ENCODE measurements at places on chromosomes 3 and 15.

DNA sequence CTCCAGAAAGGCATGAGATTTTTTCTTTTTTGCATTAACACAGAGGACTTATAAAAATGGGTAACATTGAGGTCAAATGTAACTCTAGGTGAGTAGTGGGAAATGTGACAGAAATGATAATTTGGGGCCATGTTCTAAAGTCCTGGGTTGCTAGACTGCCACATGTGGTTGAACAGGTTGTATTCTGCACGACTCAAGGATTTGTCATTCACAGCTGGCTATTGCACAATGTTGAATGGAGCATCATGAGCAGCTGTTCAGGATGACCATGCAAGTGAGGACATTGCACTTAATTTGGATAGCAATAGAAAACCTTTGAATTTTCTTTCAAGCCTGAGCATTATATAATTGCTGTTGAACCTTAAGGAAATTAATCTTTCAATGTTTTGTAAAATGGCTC, 396.6 kb downstream of the NAALADL2 start:
- DNase-seq, result peak; percentile 3

GRCh38 chr15:57393061-57393460, 16.8 kb downstream of the CGNL1 start:
- no peak for DNase-seq

DNA sequence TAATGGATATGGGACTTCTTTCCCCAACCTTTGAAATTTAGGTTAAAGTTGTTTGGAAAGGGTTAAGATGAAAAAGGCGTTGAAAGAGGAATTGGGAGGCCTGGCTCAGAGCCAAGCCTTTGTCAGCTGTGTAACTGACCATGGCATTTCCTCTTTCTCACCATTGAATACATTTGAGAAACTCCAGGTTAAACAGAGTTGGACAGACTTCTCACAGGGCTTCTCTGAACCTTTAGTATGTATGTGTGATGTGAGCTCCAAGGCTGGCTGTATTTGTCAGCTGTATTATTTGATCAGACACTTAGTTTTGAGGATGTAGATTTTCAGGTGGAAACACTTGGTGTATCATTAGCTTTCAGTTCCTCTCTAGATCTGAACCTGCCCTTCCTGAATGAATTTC, 136.4 kb upstream of the GOLGA6L4 start:
- DNase-seq, result peak; percentile 33

DNA sequence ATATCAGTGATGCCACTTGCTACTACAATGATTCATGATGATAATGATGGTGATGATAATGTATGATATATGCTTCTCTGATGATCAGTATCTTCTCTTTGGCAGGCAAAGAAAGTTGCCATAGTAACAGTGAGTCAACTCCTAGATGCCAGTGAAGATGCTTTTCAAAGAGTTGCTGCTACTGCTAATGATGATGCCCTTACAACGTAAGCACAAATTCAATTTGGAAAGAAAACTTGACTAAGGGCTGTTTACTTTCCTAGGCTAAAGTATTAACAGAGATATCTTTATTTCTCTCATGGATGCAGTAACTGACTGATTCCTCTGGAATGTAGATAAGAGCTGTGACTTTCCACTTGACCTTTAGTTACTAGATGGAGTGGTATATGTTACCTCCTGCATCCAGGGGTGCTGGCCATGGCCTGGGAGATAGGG, 27.8 kb downstream of the ADGRG7 start:
- peak; percentile 42 for DNase-seq

GRCh38 chr3:29718661-29719065, 437.8 kb downstream of the RBMS3 start:
- no peak for DNase-seq

GRCh38 chr3:39752751-39753150, 56.7 kb upstream of the MYRIP start:
- no peak for DNase-seq

DNA sequence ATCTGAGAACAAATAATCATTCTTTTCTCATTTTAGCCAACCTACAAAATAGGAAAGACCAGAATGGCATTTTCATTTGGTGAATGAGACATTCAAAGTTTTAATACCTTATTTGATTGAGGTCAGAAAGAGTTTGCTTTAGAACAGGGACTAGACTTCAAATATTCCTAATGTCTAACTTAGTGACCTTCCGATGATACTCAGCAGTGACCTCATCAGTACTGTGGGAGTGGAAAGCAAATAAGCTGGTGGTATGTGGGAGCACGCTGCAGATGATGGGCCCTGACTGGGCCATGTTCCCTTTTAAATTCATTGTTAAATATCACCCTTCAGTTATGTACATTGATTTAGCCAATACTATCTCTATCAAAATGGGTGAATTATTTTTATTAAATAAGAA, 223.3 kb downstream of the P3H2 start:
- DNase-seq, result no peak

DNA sequence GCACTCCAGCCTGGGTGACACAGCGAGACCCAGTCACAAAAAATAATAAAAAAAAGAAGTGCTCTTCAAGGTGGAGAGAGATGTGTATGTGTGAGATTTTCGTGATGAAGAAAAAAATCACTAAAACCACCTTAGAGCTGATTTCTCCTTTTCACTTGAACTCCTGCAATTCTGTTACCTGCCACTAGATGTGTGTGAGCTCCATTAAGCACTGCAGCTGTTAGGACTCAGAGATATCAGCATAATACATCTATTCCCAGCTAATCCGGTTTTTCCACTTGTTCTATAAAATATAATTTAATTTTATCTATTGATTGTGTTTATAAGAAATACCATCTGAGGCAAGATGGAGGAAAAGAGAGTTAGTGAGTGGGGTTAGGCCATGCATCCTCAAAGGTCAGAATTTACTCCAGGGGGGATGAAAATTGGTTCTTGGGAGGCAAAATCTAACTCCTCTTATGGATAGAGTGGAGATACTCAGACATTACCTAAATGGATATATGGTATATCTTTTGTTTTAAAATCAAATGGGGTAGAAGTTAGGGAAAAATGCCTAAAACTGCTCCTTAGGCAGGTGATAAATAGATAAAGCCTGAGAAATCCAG, 152.7 kb downstream of the IL20RB start:
- peak; percentile 21 for DNase-seq

DNA sequence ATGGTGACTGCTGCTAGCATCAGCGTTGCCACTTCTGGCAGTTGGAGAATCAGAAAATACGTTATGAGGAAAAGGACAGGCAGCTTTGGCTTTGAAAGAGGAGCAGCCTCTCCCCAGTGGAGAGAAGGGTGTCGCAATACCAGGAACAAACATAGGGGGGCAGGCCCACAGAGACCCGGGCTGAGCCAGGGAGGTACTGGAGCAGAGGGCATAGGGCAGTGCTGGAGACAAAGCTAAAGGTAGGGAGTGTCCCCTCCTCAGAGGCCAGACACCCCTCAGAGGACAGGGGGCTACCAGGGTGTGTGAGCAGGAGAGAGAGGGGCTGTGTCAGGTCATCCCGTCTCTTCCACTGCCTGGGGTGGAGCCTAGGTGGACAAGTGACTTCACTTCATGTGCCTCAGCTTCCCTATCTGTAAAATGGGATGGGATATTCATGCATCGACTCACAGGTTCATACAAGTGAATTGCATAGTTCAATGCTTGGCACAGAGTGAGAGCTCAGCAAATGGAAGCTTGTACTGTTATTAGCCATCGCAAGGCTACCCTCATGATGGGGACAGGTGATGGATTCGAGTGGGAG, 49.7 kb upstream of the LIMD1 start:
- DNase-seq, result no peak

GRCh38 chr3:165256554-165257065, 60.4 kb upstream of the SLITRK3 start:
- no peak for DNase-seq

- DNase-seq, result peak; percentile 92
Measured at GRCh38 chr3:41117398-41117870, 81.9 kb upstream of the CTNNB1 start.

DNA sequence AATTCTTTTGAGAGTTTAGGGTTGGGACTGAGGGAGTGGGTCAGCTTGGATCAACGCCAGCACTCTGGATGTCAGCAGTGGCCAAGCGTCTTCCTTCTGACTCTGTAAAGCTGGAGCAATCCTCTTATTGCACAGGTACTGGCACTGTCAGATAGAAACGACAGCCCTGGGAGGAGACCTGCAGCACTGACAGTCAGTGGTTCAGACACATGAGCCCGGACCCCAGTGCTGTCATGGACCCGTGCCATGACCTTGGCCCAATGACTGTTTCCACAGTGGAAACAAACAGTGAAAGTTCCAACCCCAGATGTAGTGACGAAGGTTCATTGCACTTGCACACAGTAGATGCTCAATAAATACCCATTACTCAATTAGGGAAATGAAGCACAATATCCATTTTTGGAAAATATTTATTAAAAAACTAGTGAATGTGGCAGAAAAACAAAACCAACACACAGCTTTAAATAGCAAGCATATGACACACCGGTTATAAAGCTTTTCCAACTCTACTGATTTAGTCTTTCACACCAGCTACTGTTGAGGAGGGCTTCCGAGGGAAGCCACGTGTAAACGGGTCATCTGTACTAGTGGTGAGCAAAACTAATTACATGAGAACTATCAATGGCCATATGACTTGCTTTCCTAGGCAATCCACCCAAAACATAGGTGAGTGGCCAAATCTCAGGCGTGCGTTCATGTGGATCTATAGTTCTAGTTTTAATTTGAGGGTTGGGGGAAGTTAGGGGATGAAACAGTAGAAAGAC, 22.1 kb downstream of the SIAH2 start:
- no peak for DNase-seq

- no peak for DNase-seq
Measured at GRCh38 chr3:157920822-157921700, 185.2 kb downstream of the SHOX2 start.

DNA sequence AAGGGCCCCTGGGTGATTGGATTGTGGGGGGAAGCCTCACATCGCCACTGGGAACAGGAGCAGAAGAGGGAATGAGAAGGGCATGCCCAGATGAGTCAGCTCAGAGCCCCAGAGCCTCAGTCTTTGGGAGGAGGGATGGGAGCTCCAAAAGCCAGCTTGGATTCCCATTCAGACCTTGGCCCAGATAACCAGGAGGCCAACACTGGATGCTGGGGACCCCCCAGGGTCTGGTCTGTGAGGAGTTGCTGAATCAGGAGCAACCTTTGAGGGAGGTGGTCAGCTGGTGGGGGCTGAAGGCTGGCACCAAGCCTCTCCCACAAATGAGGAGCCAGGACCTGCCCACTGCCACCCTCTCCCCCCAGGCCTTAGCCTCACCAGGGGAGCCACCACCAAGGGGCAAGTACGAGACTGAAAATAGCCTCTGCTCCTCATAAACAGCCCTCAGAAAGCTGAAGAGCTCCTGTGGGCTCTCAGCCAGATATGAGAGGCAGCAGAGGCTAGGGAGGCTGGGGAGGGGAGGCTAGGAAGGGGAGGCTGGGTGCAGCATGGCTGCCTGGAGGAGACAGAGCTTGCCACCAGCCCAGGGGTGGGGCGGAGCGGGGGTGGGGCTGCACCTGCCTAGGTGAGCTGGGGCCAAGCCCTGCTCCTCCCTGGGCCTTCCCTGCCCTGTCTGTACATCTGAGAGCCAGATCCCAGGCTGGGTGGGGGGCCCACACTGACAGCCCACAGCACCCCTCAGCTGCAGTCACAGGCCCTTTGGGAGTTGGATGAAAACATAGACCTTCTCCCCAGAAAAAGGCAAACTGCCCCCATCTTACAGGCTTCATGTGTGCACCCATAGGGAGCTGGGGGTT, 99.8 kb downstream of the SEC22A start:
- DNase-seq, result no peak

DNA sequence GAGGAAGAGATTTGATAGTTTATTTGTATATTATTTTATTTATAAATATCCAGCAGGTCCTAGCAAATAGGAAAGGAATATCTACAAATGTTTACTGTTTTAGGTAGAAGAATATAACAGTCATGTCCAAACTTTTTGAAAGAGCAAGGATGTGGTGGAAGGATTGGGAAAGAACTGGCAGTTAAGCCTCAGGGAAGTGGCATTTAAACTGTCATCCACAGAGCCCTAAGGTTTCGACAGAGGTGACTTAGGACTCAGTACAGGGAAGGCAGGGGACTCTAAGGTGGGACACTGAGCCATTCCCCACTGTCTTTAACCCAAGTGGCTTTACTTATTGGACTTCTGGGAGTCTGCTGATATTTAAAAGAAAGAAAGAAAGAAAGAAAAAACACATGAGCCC, 11.8 kb upstream of the TMEM87A start:
- no peak for DNase-seq

DNA sequence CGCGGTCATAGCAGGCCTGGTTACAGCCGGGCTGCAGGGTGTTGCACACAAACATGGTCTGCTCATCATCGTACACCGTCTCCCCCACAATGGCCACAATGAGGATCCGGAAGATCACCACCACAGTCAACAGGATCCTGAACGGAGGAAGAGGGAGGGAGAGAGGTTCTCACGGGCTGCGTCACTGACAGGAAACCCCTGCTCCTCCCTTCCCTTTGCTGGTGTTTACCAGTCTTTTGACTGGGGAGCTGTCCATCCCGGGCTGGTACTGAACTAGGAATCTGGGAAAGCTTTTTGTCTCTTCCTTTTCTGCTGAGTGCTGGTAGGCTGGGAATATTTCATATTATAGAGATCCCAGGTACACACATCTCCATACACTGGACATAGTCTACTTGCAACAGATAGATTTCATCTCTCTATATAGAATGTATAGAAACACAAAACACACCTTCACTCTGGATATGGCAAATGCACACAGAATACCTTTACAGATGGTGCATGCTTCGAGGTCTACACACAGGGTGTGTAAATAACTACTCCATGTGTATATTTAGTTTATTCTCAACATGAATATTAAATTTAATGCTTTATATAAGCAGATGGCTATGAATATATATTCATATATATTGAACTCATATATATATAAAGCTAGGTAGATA, 1.4 kb downstream of the GJD2 start:
- DNase-seq, result peak; percentile 68

DNA sequence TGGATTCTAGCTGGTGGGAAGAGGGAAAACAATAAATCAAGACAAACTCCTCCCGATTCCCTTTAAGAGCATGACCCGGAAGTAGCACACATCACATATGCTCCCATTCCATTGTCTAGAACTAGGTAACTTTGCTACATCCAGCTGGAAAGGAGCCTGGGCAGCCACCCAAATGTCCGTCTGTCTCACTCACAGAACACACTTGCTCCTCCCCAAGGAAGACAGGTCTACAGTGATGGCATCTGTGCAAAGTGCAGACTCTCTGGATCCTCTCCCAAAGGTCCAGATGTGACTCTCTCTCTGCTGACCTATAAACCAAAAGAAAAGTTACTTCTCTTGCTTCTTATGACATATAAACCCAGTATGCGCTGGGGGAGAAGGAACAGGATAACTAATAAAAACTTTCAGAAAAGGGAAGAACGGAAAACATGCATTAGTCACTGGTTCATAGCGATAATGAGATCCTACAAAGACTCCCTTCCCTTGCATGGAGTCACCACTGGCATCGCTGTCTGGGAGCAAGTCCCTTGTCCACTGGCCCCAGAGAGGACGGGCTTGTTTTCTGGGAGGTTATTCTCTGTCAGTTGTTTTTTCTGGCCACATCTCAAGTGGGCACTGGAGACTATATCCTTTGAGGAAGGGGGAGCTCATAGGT, 29.8 kb upstream of the EPHB3 start:
- peak; percentile 48 for DNase-seq

All from A172 (cell line).